ENCODE measurements at places on chromosomes 2 and 18.
A peak's percentile ranks its signal among the peaks of the same experiment; 100 is the strongest.

GRCh38 chr18:65753520-65753919, 2.7 kb downstream of the CDH7 start:
- peak; percentile 95 for DNase-seq

- DNase-seq = peak; percentile 74
Measured at GRCh38 chr18:61502472-61502871, 169.2 kb downstream of the CDH20 start.

DNA sequence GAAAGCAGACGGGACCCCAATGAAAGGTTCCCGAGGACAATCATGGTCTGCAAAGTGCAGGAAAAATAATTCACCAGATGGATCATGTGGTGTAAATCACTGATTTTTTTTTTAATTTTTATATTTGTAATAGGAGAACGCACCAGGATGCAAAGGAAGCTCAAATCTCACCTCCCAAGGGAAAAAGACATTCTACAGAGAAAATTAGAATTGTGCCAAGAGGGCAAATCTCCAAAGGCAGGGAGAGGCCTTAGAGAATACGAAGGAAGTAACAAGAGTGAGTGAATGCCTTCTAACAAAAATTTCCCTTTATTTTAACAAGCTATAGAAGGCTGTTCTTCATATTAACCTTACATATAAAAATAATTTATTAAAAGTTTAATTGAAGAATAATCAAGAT, 90.9 kb downstream of the ANKRD44 start:
- no peak for DNase-seq

GRCh38 chr2:67896476-67896875, 166.3 kb downstream of the C1D start:
- no peak for DNase-seq
